ENCODE measurements at places on chromosomes 1 and 21.

DNA sequence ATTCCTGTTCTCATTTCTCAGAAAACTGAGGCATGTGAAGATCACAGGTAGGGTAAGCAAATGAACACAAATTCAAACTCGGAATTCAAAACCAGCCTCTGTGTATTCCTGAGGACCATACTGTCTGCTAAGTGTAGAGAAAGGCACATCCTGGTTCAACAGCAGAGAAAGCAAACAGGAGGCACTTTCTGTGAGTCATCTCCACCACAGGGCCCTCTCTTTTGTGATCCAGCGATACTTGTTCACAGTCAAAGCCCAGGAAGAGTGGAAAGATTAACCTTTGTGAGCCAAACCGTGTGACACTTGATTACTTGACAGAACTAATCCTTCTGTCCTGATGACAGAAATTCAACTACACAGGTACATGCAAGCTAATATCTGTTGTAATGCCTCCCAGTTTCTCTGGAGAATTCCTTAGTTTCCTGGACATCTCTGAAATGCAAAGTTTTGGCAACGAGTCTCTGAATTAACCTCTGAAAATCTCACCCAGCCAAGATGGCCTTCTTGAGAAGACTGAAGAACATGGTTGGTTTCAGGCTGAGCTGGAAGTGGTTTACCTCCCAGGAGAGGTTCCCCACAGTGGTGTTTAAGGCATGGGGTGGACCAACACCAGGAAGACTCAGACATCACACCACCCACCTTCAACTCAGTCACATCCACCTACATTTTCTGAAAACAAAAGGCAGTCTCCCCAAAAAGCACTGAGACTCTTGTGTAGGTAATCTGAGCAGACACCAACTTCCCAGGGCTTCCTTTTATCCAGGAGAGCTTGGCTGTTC lies 98.2 kb upstream of the ERG start:
- DNase-seq, result no peak

- no peak for DNase-seq
Measured at GRCh38 chr1:164689672-164690511, 130.9 kb downstream of the PBX1 start.

- DNase-seq, result no peak
Measured at GRCh38 chr1:108070662-108071061, 105.7 kb upstream of the VAV3 start.

- DNase-seq, result no peak
Measured at GRCh38 chr1:119766374-119766794, 2.3 kb downstream of the HMGCS2 start.

GRCh38 chr1:218139761-218140160 lies 145.3 kb upstream of the RRP15 start:
- DNase-seq, result no peak

- peak; percentile 25 for DNase-seq
Measured at GRCh38 chr1:98903261-98903660, 101.4 kb downstream of the PLPPR5 start.

DNA sequence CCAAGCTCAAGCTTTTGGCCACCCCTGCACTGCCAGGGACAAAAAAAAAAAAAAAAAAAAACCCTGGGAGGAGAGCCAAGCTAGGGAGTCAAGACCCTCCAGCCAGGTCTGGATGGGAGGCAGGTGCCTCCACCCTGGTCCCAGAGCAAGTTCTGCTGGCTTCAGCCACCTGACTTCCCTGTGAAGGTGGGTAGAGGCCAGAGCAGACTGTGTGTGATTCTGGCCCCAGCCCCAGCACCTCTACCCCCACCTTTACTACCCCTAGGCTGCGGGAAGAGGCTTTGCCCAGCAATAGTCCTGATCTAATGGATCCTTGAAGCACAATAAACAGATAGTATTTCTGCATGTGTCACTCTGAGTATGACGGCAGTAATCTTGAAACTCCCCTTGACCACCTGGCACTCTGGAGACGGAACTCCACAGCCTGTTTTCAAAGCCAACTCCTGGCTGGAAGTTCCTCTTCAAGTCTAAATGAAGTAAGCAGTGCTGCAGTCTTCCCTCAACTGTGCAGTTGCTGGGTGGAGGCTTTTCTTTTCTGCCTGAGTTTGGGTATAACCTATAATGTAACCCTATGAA lies 9.8 kb downstream of the PDZK1IP1 start:
- DNase-seq, result no peak

DNA sequence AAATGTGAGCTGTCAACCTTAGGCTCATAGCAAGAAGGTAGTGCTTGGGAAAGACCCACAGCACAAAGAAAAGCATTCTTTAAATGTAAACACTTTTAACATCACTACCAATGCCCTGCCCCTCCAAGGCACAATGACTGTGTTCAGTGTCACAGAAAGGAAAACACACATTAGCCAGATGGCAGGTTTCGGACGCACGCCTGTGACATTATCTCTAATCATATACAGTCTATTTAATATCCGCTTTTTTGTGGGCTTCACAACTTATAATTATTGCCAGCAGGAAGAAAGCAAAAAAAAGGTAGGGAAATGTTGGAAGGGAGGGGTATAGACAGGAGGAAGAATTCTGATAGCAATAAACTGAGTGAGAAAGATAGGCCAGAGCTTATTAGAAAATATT lies 112.4 kb upstream of the BEND5 start:
- DNase-seq, result no peak

GRCh38 chr1:110337704-110338308 lies 1.4 kb upstream of the RBM15 start:
- DNase-seq, result no peak

- no peak for DNase-seq
Measured at GRCh38 chr1:169468982-169469381, 16.8 kb downstream of the SLC19A2 start.

DNA sequence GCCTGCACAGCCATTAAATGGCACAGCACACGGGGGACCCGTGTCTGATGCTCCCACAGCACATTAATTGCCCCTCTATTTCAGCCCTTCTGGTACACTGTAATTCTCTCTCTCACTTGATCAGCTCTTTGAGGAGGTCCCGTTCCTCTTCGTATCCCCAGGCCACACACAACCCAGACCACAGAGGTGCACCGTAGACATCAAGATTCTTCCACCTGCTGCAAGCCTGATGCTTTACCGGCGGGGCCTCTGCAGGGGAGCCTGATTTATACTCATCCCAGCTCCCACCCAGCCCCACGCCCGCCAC lies 759 bp downstream of the SMYD3 start:
- DNase-seq, result no peak

DNA sequence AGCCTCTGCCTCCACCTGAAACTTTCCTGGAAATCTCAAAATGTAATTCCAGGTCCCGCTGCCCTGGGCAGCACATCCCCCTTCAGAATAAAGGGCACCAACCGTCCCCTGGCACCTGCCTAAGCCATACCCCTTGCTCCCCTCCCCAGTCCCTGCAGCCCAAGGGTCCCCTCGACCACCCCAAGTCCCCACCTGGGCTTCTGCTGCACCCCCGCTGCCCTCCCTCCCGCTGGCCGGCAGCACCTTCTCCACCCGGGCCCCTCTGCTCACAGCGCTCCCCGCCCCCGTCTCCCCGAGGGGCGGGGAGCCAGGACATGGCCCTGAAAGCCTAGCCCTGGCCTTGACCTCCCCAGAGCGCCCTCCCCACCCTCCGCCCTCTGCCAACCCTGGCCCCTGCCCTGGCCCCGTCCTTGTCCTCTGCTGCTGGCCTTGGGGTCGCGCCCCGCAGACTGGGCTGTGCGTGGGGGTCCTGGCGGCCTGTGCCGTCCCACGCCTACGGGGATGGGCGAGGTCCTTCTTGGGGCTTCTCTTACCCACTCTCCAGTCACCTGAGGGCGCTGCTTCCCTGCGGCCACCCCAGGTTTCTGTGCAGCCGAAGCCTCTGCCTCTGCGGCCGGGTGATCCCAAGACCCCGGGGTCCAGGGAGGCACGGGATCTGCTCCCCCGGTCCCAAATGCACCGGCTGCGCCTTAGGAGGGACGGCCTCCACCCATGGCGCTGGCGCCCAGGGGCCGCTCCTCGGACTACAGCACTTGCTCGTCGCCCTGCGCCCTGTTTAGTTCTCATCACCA lies 41.7 kb downstream of the WDR4 start:
- DNase-seq, result no peak

DNA sequence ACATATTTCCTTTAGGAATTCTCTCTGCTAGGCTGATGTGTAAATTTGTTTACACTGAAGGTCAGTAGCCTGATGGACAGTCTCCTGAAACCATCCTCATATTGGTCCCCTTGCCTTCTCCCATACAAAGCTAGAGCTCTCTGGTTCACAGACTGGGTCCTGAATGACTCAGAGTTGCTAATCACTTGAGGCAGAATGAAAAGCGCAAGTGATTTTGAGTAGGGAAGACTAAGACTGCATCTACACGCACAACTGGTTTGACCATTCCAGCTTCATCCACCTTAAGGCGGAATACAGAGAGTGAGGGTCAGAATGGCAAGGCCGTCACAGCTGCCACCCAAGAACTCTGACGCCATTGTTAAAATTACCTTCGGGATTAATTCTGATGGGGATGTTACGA lies 70.2 kb upstream of the KIF26B start:
- no peak for DNase-seq

- DNase-seq, result no peak
Measured at GRCh38 chr21:19921211-19921610, 1077.0 kb upstream of the NCAM2 start.

GRCh38 chr1:223429313-223429731 lies 36.1 kb downstream of the CCDC185 start:
- DNase-seq, result peak; percentile 50

DNA sequence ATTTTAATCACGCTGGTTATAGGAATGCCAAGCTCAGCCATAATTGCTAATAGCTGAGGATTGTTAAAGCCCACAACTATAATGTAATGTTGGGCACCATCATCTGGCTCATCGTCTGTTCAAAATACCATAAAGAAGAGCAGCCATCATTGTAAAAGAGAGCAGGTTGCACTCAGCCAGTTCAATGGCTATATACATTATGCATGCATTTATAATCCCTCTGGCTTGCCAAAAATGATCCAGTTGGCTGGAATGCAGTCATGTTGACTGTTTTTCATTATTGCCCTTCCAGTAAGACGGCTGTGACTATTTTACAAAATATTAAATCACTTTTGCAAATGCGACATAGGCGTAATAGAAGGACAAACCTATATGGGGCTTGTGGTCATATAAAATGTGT lies 85.3 kb downstream of the SPAG17 start:
- no peak for DNase-seq

GRCh38 chr1:168466092-168466713 lies 77.6 kb downstream of the XCL2 start:
- DNase-seq, result no peak

GRCh38 chr21:45888386-45889009 lies 93.1 kb upstream of the COL6A1 start:
- no peak for DNase-seq

- DNase-seq, result no peak
Measured at GRCh38 chr21:31497914-31498313, 153.9 kb upstream of the TIAM1 start.

DNA sequence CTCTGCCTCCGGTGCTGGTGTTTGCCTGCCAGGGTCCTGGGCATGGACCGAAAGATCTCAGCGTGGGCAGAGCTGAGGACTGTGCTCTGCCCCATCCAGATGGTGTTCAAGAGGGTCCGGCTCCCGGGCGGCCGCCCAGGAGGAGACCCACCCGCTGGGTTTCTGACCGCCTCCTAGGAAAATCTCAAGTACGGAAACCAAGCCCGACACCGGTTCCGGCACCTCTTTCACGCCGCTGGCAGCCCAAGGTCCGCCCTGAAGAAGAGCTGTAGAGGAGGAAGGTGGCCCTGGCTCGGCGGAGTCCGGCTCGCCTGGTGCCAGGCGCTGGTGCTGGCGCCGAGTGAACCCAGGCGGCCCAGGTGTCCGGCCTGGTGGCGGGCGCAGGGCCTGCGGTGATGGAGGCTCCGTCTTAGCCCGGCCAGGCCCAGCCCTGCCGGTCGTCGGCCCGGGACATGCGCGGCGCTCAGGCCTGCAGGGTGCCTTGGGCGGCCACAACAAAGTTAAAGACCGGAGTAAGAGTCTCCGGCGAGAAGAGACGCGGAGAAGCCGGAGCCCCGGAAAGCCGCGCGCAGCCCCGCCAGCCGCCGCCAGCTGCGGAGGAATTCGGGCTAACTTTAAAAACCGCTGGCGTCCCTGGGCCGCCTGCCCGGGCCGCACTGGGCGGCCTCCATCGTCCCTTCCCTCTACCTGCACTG lies 1.5 kb downstream of the GRIK3 start:
- DNase-seq, result no peak

GRCh38 chr1:224304767-224305166 lies 25.2 kb downstream of the NVL start:
- DNase-seq, result no peak

DNA sequence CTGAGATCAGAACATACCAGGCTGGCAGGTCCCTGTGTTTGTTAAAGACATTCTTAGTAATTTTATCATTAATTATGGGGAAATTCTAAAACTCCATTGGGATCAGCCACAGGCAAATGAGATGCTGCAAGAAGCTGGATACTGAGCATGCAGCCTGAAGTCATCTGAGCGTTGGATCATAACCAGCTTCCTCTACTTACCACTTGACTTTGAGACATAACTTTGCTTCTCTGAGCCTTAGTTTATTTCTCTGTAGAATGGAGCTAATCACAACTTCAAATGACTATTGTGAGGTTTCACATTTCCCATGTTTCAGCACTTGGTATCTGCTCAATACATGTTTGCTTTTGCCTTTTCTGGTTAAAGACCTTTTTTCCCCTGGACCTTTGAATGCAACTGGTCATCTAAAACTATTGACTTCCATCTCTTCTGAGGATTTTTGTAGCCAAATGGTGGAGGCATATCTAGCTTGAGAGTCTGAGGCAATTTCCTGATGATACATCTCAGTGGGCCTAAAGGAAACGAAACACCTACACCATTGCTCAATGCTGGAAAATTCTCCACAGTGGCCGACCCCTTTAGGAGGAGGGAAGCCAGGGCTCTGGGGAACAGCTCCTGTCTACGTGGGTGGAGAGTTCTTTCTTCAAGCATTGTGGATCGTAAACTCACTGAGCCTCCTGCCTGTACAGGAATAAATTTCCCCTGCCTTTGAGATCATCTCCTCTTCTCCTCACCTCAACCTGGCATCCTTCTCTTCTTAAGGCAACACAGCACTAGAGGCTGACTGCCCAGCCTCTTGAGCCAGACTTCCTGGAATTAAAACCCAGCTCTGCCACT lies 109.1 kb upstream of the HOOK1 start:
- DNase-seq, result no peak

DNA sequence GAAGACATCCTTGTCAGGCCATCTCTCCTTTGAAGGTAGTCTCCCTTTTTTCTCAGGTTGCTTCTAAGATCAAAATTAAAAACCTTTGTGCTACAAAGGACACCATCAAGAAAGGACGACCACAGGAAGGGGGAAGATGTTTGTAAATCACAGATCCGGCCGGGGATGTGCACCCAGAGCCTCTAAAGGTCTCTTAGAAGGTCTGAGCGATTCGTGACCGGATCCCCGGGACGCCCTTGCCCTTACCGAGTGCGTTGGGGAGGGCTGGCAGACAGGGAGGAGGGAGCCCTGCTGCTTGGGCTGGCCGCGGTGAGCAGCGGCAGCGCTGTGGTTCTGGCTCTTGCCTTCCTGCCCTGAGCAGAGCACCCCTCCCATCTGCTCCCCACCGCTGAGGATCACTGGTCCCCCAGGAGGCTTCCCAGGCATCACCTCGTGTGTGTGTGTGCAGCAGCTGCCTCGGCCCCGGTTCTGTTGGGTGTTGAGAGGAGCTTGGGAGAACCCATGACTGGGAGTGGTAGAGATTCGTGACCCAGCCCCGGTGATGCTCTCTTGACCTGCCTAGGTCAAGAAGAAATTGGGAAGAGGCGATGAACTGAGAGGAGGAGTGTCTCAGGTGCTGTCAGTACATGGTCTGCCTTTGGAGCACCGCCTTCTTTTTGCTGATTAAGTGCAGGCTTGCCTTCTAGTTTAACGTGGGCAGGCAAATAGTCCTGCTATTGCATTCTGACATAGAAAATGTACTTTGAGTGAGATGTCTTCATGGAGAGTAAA lies 34.5 kb downstream of the AGPAT3 start:
- DNase-seq, result no peak

GRCh38 chr1:218718206-218718605 lies 373.1 kb downstream of the TGFB2 start:
- DNase-seq, result no peak
